ENCODE measurements at places on chromosomes 4 and X.

GRCh38 chrX:86192827-86193226 lies 44.6 kb downstream of the DACH2 start:
- no peak for DNase-seq

GRCh38 chrX:112056476-112056875 lies 26.1 kb downstream of the TRPC5 start:
- no peak for DNase-seq

DNA sequence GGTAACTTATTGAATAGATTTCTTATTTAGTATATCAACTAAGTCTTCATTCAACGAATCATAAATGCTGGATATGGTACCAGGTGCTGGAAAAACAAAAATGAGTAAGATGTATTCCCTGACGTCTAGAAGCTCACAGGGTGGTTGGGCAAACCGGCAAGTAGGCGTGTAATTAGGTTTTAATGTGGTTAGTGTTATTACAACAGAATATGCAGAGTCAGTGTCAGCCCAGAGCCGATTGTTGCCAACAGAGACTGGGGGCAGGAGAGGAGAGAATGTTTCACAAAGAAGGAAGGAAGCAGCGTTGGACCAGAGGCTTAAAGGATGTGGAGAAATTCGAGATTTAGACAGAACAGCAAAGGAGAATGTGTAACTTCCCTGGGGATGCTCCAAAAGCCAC lies 111.7 kb downstream of the TENM3 start:
- DNase-seq = no peak

GRCh38 chr4:16597845-16598596 lies 300.4 kb downstream of the LDB2 start:
- peak; percentile 54 for DNase-seq
